SK-MEL-5 (cell line): ENCODE measurements at places on chromosomes 5 and 9. TPM values are rescaled to one million over a fixed set of nuclear protein-coding genes. Genes with fewer than 3 reads are reported as not detected.

- no peak for DNase-seq
Measured at GRCh38 chr5:179558932-179559283, 8.6 kb downstream of the RUFY1 start.

GRCh38 chr5:55680353-55680752 is 31.8 kb downstream of the SLC38A9 start:
- DNase-seq = no peak

- DNase-seq = no peak
Measured at GRCh38 chr5:68456756-68457217, 241.2 kb downstream of the PIK3R1 start.

The DBN1 gene
- 41.6 and 49.0 TPM in 2 replicates for total RNA-seq

The FAM153A gene
- total RNA-seq = not detected in 2 replicates
